ENCODE measurements at places on chromosomes 3 and 15.

DNA sequence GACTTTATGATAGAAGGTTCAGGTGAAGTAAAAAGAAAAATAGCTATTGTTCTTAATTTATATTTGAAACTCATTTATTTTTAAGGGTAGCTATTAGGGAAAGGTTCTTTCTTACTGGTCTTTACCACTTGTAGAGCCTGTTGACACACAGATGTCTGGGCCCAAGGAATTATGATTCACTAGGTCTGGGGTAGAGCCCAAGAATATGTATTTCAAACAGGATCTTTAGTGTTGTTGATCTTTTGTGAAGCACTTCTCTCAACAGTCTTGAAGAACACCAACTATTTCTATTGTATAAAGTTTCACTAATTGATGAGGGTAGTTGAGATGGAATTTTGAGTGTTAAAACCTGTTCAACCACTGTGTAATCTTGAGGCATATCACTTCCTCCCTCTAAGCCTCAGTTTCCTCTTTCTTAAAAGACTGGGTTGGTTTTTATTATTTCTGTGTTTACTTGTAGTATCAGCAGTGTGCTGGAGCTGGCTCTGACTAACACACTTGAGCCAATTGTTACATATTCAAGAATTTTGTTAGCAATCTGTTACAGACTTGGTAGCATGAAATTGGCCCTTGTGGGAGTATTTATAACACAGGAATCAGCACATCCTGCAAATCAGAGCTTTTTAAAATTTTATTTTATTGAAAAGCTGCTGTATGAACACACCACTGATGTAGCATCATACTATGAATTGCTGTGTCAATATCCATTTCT, 155.9 kb downstream of the RBMS3 start:
- DNase-seq: no peak

- DNase-seq: no peak
Observed at GRCh38 chr3:114550165-114550564, 256.3 kb downstream of the TIGIT start.

GRCh38 chr3:193771653-193772421, 178.8 kb downstream of the OPA1 start:
- DNase-seq: no peak

GRCh38 chr15:74548241-74548640, 7.2 kb downstream of the ARID3B start:
- DNase-seq: no peak

DNA sequence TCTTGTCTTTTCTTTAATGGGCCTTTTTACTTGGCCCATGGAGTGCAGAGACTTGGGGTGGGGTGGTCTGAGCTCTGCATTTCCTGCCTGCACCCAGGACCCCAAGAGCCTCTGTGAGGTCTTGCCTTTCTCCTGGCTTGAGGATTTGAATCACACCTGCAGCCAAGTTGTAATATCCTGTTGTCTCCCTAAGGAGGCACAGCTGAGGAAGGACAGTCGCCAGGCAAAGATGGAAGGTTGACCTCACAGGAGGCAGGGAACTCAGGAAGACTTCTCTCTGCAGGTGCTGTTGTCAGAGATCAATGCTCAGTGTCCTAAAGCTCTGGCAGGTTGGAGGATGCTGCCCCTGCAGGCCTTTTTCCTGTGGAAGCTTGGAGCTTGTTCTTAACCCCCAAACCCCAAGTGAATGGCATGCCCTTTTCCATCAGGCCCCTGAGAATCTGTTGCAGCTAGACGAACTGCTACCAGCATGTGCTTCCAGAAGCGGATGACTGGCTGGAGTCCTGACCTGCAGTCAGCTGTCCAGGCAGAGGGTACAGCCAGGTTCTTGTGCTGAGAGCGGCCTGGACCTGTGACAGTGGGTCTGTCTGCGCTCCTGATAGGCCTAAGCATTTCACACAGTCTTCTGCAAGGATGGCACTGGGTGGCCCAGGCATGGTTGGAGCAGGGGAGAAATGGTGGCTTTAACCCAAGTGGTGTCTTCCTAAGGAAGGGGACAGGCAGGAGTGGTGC, 120.0 kb downstream of the EEFSEC start:
- no peak for DNase-seq

GRCh38 chr3:6680119-6680806, 180.7 kb upstream of the GRM7 start:
- DNase-seq: no peak

DNA sequence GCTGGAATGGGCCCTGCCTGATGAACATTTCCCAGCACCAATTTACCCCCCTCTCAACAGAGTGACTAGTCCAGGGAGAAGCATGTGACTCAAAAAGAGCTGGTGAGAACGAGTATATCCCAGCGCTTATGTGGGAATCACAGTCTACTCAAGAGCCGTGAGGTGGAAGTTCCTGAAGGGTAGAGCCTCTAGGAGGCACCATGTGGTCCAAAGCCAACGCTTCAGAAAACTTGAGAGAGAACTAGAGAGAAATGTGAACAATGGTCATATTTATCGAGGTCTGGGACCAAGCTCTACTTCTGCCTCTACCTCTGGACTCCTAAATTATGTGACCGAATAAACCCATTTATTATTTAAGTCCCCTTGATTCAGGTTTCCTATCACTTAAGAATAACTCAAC, 111.0 kb upstream of the RAP2B start:
- DNase-seq: no peak

DNA sequence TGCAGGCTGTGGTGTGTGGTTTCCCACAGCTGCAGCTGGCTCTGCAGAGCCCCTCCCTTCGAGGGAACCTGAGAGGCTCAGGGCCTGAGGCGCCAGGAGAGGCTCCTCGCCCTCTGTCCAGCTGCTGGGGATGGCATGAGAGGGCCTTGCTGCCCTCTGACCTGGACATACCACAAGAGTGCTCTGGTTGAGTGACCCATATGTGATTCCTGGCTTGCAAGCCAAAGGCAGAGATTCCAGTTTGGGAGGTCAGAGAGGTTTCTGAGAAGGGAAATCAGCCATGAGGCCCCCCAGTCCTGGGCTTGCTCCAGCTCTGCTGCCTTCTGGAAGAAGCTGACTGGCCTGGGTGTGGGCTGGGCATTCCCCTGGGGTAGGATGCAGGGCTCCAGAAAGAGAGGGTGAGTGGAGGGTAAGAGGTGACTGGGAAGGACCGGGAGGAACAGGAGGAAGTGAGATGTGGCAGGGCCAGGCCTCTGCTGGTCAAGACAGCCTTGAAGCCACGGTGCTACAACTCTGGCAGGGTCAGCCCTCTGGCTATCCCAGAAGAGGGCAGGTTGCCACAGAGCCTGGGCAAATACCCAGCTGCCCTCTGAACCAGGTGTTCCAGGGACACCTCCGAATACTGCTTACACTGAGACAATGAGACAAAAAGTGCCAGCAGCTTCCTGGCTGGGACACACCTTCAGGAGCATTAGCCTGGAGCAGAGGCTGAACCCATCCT, 16.0 kb upstream of the SRP14 start:
- no peak for DNase-seq

- no peak for DNase-seq
Observed at GRCh38 chr3:56975567-56975966, 84.9 kb upstream of the SPATA12 start.

DNA sequence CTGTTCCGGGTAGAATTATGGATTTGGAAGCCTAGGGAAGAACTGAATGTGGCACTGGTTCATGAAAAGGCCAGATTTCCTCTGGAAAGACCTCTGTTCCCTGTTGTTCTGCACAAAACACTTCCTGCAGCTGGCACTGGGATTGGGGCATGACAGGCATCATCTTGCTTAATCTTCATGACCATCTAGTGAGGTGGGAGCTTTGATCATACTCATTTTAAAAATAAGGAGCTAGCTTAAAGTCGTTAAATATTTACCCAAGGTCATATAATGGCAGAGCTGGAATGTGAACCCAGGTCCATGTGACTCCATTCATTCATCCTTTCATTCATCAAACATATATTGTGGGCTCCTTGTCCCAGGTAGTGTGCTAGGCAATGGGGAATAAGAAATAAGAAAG, 40.4 kb downstream of the EBLN2 start:
- DNase-seq: no peak

DNA sequence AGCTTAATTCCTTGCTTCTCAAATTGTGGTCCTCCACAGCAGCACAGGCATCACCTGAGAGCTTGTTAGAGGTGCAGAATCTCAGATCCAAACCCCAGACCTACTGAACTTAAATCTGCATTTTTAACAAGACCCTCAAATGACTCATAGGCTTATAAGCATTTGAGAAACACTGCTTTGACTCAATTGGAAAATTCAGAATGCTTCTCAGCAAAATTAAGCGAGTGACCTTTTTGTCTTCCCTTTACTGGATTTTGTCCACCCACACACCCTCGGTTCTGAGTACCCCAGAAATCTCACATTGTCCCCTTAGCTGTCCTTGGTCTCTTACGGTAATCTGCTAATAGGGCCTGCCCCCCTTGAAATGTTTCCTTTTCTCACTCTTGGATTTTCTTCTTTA, 17.9 kb downstream of the CD80 start:
- no peak for DNase-seq

DNA sequence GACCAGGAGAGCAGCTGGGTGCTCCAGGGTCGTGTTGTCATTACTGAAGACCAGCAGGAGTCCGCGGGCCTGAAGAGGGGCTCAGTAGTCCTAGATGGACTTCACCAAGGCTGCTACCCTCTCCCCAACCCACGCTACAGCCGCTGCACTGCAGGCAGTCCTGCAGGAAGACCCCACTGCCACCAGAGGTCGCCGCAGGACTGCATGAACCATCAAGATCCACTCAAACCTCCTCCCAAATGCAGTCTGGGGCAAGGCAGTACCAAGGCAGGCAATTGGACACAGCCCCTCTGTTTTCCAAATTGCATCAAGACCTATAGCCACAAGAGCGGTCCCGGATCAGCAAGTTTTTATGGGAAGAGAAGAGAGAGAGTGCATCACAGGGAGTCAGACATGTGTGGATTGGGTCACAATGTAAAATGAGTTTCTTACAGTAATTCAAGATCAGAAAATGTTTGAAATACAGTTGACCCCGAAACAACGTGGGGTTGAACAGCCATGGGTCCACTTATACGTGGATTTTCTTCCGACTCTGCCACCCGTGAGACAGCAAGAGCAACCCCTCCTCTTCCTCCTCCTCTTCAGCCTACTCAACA, 46.7 kb downstream of the DZIP1L start:
- peak; percentile 64 for DNase-seq

- no peak for DNase-seq
Observed at GRCh38 chr3:62233065-62233464, 140.3 kb downstream of the FEZF2 start.

DNA sequence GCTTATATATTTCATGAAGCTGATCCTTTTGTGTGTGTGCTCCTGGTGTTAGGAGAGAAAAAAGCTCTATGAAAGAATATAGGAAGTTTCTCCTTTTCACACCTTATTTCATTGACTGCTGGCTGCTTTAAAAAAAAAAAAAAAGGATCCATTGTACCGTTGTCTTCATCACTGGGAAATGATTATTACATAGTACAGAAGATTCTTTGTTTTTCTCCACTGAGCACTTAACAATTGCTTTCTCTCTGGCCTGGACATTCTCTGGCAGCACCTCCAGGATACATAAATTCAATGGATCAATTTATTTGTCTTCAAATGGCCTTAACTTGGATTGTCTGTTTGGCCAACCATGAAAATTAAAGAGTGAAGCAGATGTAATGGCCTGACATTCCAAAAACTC, 37.2 kb downstream of the DPH3 start:
- no peak for DNase-seq

- no peak for DNase-seq
Observed at GRCh38 chr3:46221391-46221790, 13.3 kb upstream of the CCR1 start.

DNA sequence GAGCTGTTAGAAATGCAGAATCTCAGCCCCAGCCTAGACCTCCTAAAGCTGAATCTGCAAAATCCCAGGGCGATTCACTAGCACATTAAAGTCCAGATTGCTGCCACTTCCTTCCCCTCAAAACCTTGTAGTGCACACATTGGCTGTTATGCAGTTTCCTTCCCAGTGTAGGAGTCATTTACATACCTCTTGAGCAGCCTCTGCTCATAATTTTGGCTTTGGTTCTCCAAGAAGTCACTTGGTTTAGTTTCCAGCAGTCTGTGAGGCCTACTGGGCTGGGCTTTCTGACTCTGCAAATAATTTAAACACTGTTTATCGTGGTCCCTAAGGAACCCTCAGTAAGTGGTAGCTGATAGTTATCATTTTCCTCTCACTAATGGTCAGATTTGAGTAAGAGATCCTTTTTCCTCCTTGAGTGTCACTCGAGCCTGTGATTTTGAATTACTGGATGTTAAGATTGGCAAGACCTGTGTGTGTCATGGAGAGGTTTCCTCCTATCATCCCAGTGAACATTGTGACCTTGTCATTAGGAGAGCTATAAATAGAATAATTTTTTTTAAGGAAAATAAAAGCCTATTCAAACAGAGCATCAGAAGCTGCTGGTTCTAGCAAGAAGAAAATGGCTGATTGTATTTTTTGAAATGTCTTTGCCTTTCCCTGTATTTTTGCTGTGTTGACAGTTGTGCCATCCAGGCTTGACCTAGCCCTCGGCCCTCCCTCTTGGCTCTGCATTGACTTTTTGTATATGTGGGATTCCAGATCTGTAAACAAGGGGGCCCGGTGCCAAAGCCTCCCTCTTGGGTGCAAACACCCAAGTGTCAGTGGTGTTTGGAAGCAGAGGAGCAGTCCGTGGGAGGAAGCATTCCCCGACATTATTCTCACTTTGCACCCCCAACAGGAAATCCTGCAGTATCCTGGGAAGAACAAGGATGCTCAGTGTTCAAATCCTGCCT, 134.8 kb upstream of the ANKRD28 start:
- DNase-seq: no peak

GRCh38 chr3:37737134-37737533, 124.5 kb upstream of the CTDSPL start:
- no peak for DNase-seq

- DNase-seq: peak; percentile 67
Observed at GRCh38 chr15:90839187-90840071, 29.0 kb upstream of the FURIN start.

- peak; percentile 60 for DNase-seq
Observed at GRCh38 chr3:54433846-54434245, 311.5 kb downstream of the CACNA2D3 start.

DNA sequence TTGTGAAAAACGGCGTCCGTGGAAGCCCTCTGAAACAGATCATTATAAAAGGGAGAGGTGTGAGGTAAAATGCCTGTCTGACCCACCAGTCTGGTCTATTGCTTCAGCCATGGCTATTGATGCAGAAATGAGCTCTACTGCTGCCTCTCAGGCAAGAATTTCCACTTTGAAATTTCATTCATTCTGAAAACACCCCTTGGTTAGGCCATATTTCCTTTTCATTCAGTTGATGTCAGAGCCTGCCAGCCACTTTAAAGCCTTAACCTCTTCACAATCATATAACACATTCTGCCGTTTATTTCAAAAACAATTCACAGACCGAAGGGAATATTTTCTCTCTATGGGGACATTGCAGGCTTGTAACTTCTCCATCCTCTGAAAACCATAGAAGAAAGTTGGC, 71.9 kb downstream of the FOXB1 start:
- no peak for DNase-seq

DNA sequence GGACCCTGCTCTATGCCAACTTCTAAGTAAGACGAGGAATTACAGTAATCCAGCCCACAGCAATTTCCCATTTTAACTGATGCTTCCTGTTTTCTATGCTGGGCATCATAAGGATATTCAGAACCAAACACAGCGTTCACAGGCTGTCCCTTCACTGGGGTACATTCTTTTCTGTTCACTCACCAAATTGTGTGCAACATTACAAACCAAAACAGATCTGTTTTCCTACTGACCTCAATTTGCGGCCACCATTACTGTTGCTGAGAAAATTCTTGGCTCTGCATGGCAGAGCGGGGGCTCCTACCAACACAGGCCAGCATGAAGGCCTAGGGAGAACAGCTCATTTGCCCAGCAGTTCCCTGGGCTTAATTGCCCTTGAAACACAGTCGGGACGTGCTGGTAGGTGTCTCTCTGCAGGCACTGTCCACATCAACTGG, 76.5 kb downstream of the MYO1E start:
- no peak for DNase-seq

GRCh38 chr3:156732261-156732660, 57.9 kb downstream of the TIPARP start:
- no peak for DNase-seq

Data from iPS DF 6.9 (cell line).